Thoracic aorta (tissue), 2 donors: ENCODE measurements at places on chromosomes 3 and 15. TPM values are rescaled to one million over a fixed set of nuclear protein-coding genes. Genes with fewer than 3 reads are reported as not detected.
A peak's percentile ranks its signal among the peaks of the same experiment; 100 is the strongest.

Gene KLHL40
- not detected for total RNA-seq

Gene CELSR3
- total RNA-seq = 1.3 TPM

DNA sequence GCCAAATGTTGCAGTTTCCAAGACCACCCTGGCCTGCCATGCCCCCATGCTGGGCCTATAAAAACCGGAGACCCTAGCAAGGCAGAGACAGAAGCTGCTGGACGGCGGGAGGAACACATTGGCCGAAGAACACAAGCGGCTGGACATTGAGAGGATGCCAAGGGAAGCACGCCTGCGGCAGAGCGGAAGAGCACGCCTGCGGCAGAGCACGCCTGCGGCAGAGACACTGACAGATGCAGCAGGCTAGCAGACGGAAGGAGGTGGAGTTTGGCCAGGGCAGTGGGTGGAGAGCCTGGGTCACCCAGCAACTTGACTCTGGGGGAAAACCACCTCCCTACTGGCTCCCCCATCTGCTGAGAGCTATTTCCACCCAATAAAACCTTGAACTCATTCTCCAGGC, 322.3 kb upstream of the TBL1XR1 start:
- no peak overlapping the region for H3K27ac ChIP-seq

DNA sequence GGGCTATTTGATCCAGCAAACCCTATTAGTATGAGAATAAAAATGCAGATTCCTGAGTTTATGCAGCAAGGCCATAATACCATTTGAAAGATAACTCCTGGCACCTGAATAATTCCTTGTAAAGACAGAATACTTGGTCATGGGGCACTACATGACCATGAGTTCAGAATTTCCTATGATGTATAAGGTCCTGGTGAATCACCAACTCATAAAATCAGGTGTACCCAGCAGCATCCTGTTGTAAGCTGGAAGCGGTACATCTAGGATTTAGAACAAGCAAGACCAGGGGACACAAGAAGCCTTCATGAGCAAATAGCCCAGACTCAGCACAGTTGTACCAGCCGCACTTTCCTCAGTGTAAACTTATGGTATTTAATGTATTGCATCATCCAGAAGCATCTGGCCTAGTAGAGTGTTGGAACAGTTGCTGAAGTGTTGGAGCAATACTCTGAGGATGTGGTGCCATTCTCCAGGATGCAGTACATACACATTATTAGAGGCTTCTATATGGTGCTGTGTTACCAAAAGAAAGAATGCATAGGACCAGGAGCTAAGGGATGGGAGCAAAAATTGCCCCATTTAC, 233.4 kb downstream of the SQOR start:
- H3K4me1 ChIP-seq = no peaks in the 10 kb centered on the region
- no peak for DNase-seq
- no peak overlapping the region for H3K4me3 ChIP-seq
- no peak overlapping the region for H3K27ac ChIP-seq
- H3K36me3 ChIP-seq = no peaks in the 10 kb centered on the region

Gene C3orf22
- not detected for total RNA-seq

DNA sequence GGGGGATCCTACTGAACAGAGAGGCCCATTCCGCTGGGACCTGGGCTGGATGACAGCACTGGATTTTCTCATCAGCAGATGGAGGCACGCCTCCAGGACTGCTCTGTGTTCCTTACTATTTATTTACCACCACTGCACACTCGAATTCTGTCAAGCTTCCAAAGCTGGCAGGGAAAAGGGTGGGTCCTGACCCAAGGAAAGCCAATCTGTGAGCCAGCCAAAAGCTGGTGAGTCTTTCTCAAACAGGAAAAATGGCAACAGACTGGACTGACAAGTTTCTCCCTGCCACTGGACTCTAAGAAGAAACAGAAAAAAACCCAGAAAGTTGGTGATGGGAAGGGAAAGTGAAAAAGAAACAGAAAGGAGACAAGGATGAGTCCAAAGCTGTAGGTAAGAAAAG, 37.8 kb downstream of the CD47 start:
- peaks cover 14% of the 10 kb centered on the region for H3K4me1 ChIP-seq
- H3K36me3 ChIP-seq = peaks cover 7% of the 10 kb centered on the region
- H3K27ac ChIP-seq = peak overlapping the region; percentile 30
- no peak for DNase-seq

DNA sequence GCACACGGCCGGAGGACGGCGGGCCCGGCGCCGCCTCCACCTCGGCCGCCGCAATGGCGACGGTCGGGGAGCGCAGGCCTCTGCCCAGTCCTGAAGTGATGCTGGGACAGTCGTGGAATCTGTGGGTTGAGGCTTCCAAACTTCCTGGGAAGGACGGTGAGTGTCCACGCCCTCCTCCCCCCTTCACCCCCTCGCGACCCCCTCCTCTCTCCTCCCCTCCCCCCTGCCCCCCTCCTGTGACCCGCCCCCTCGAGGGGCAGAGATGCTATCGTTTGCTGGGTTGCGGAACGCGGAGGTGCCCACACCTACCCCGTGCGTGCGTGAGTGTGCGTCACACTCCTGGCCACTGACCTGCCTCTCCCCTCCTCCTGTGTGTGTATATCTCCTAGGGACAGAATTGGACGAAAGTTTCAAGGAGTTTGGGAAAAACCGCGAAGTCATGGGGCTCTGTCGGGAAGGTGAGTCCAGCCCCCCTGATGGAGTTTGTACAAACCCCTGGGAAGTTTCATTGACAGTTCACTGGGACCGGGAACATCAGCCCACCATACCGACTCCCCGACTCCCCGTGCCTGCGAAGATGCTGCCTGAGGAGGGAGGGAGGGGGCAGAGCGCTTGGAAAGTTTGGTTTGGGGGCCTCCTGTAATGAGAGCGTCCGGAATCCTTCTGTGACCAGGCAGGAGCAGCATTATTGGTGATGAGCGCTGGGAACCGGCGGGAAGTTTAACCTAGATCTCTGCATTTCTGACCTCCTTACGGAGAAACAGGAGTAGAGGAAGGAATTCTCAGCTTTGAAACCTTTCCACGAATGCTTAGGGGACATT, 795 bp upstream of the SCAANT1 start:
- no peaks in the 10 kb centered on the region for H3K27me3 ChIP-seq
- peaks cover 15% of the 10 kb centered on the region for H3K4me1 ChIP-seq
- H3K27ac ChIP-seq = peak overlapping the region; percentile 64

Gene GABRR3
- total RNA-seq = not detected

Gene CCDC9B
- 57.1 TPM for total RNA-seq

GRCh38 chr3:102619361-102619760, 184.5 kb downstream of the ZPLD1 start:
- H3K4me1 ChIP-seq = no peaks in the 10 kb centered on the region
- H3K4me3 ChIP-seq = no peak overlapping the region

DNA sequence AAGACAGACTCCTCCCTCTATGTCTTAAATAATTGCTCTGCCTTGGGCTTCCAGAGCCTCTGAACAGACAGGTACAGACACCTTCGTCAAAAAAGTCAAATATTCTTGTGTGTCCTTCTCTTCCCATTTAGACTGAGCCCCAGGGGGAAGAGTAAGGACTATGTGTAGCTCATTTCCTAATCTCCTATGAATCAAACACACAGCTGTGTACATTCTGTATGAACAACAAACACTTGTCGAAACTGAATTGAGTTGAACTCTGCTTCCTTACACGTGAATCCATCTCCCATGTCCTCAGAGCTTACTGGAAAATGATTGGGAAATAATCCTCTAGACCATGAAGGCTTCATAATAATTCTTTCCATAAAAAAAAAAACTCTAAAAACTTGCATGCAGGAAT, 80.8 kb downstream of the MOBP start:
- no peaks in the 10 kb centered on the region for H3K36me3 ChIP-seq

DNA sequence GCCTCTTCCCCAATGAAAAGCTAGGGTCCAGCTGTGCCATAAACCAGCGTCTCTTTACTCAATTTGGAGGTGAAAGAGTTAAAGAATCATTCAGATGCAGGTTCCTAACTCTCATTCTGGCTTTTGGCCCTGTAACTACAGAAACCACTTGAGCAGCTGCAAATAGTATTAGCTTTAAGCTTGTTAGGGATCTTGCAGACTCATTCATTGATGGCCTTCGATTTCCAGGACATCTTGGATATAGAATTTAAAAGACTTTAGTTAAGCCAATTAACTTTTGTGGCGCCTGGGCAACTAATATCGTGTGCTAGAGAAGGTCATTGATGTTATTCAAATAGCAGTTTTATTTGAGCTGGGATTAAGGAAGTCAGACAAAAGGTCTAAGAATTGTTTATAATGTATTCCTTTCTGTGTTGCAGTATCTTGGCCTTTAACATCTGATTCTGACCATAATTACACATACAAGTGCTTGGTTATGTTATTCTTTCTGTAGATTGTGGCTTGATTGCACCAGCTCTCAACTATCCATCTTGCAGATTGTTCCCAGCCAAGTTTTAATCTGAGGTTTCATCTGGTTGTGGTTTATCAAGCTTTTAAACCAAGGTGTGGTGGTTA, 185.3 kb downstream of the CACNA2D3 start:
- H3K27me3 ChIP-seq = no peaks in the 10 kb centered on the region
- H3K36me3 ChIP-seq = no peaks in the 10 kb centered on the region
- no peak overlapping the region for H3K4me3 ChIP-seq
- H3K27ac ChIP-seq = no peak overlapping the region
- H3K4me1 ChIP-seq = peaks cover 12% of the 10 kb centered on the region
- DNase-seq = no peak

- no peak overlapping the region for H3K27ac ChIP-seq
- no peak overlapping the region for H3K4me3 ChIP-seq
- no peak for DNase-seq
- H3K27me3 ChIP-seq = no peaks in the 10 kb centered on the region
- H3K4me1 ChIP-seq = peaks cover 14% of the 10 kb centered on the region
Observed at GRCh38 chr15:33963831-33964664, 4.2 kb upstream of the CHRM5 start.

Gene GMNC
- total RNA-seq = not detected

- H3K36me3 ChIP-seq = no peaks in the 10 kb centered on the region
- no peak for DNase-seq
- no peaks in the 10 kb centered on the region for H3K27me3 ChIP-seq
- H3K4me3 ChIP-seq = no peak overlapping the region
- H3K27ac ChIP-seq = no peak overlapping the region
- peaks cover 5% of the 10 kb centered on the region for H3K4me1 ChIP-seq
Observed at GRCh38 chr3:119976214-119976613, 118.0 kb downstream of the GSK3B start.

DNA sequence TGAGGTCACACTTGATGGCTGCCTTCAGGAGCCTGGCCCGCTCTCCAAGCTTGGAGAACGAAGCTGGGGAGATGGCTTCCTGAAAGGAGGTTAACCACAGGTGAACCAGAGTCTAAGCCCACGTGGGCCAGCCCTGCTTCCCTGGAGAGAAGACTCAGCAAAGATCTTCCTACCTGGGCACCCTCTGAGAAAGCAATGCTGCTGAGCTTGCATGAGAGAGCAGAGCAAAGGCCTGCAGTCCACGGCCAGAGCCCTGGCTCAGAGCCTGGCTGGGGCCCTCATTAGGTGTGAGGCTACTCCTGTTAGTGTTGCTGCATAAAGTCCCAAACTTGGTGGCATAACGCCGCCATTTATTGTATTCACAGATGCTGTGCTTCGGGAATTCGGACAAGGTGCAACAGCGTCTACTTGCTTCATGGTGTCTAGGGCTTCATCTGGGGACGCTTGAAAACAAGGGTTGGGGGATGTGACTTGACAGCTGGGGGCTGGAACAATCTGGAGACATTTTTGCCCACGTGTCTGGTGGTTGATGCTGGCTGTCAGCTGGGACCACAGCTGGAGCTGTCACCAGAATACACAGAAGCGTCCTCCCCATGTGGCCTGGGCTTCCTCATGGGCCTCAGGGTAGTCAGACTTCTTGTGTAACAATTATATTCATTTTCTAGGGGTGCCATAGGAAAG, 87.9 kb upstream of the MEF2A start:
- H3K4me3 ChIP-seq = no peak overlapping the region
- DNase-seq = no peak
- H3K36me3 ChIP-seq = no peaks in the 10 kb centered on the region
- no peaks in the 10 kb centered on the region for H3K27me3 ChIP-seq
- peaks cover 42% of the 10 kb centered on the region for H3K4me1 ChIP-seq

GRCh38 chr3:51798411-51798963, 19.4 kb upstream of the IQCF6 start:
- DNase-seq = no peak
- no peak overlapping the region for H3K27ac ChIP-seq

DNA sequence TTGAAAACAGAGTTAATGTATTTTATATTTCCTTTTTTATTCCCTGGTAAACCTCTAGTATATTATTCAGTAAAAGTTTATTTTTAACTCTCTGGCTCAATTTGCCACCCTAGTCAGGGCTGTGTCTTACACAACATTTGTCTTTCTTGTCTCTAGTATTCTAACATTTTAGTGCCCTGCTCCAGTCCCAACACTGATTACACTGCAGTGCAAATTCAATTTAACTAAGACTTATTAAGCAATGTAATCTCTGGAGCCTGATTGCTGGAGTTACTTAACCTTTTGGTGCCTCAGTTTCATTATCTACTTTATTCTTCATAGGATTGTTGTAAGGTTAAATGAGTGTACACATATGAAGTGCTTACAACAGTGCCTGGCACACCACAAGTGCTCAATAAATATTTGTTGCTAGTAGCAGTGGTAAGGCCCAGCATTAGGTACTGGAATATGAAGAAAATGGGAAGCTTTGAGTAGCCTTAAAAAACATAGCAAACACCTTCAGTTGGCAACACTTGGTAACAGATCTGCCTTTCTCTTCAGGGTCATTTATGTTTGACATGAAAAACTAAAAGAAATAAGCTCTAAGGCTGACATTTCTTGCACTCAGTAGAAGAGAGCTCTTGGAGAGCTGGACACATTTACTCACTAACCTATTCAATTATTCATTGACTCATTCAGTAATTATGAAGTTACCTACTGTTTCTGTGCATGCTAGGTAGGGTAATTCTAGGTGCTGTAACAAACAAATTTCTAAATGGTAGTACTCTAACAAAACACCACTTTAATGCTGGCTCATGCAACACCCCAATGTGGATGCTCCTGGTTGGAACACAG, 364.5 kb upstream of the EPHA3 start:
- H3K4me3 ChIP-seq = no peak overlapping the region
- H3K27me3 ChIP-seq = no peaks in the 10 kb centered on the region
- no peaks in the 10 kb centered on the region for H3K4me1 ChIP-seq
- no peak overlapping the region for H3K27ac ChIP-seq

- no peak overlapping the region for H3K4me3 ChIP-seq
- no peaks in the 10 kb centered on the region for H3K4me1 ChIP-seq
- H3K27ac ChIP-seq = no peak overlapping the region
Observed at GRCh38 chr3:53003320-53003719, 42.6 kb downstream of the SFMBT1 start.

GRCh38 chr3:133277813-133278212, 122.0 kb upstream of the BFSP2 start:
- no peak for DNase-seq
- no peaks in the 10 kb centered on the region for H3K4me1 ChIP-seq
- H3K27me3 ChIP-seq = no peaks in the 10 kb centered on the region
- H3K36me3 ChIP-seq = no peaks in the 10 kb centered on the region

DNA sequence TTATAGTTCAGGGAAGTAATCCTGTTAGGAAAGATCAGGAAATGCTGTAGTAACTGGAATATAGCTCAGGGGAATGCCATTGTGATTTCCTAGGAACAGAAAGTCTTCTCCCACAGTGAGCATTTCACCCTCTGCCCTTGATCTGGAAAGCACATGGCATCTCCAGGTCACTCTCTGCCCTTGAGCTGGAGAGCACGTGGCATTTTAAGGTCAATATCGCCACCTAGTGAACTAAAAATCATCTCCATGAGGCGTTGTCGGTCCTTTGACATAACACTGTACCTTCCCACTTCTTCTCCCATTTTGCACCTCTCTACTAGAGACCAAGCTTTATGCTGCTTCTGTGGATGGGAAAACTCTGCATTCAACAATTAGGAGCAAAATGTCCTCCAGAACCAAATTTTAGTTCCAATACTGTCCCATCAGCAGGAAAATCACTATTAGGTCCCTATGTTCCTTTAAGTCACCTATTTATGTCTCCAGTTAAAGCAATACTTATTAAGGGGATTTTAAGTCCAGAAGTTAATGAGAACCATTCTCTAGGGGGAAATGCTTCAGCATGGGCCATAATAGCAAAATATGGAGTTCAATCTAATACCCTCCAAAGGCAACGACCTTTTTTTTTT, 54.7 kb upstream of the GK5 start:
- H3K36me3 ChIP-seq = no peaks in the 10 kb centered on the region
- H3K4me1 ChIP-seq = peaks cover 24% of the 10 kb centered on the region
- H3K27me3 ChIP-seq = no peaks in the 10 kb centered on the region
